ENCODE measurements at places on chromosomes 6 and 20.

- no peak for DNase-seq
Observed at GRCh38 chr6:52373151-52373690, 11.3 kb downstream of the PAQR8 start.

GRCh38 chr20:2734899-2735298, 42.3 kb downstream of the EBF4 start:
- no peak for DNase-seq

DNA sequence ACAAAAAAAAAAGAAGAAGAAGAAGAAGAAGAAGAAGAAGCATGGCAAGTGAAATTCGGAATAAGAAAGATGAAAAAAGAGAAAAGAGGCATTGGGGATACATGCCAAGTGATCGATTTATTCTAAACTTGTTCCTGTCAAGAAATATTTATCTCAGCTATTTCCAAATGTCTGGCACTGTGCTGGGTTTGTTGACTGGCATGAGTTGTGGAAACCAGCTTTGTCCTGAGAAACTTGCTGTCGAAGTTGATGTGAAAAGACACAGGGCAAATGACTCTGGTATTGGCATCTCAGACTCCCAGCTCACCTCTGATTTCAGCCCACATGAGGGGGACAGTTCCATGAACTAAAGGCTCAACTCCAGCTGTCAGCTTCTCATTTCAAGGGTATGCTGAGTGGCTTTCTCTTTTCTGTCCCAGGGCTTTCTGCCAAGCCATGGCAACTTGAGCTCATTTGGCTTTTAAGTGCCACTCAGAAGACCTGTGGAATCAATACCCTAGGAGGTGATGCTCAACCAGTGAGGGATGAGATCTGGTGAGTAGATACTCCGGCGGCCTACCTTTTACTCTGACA, 253.3 kb upstream of the JAG1 start:
- no peak for DNase-seq

GRCh38 chr6:73610444-73611275, 43.1 kb downstream of the SLC17A5 start:
- DNase-seq: no peak

DNA sequence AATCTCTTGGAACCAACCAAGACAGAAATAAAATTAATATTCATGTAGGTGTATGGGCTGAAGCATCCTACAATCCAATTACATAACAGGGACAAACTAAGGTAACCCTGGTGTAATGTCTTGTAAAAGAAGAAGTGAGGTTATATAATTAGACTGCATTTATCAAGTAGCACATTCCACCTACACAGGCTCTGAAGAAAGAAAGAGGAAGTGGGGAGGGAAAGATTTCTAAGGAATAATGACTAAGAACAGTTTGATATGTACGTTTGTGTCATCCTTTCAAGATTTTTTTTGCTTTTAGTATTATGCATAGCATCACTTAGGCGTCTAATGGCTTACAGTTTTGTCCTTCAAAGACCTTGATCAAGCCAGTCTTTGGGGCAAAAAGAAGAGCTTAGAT, 139.7 kb downstream of the PLCB1 start:
- DNase-seq: no peak

Data from SK-N-MC (cell line).